ENCODE measurements at places on chromosomes 5 and 9. TPM values are rescaled to one million over a fixed set of nuclear protein-coding genes. Genes with fewer than 3 reads are reported as not detected.

- H3K27ac ChIP-seq, result no peak overlapping the region
- H3K4me3 ChIP-seq, result no peak overlapping the region
Measured at GRCh38 chr5:174348311-174348981, 302.9 kb downstream of the NSG2 start.

GRCh38 chr5:78552729-78553342, 95.7 kb downstream of the LHFPL2 start:
- H3K27ac ChIP-seq, result no peak overlapping the region
- peaks cover 40% of the 10 kb centered on the region for H3K4me1 ChIP-seq
- H3K36me3 ChIP-seq, result no peaks in the 10 kb centered on the region

- no peak for DNase-seq
- no peak overlapping the region for H3K27ac ChIP-seq
- no peaks in the 10 kb centered on the region for H3K27me3 ChIP-seq
- H3K4me1 ChIP-seq, result no peaks in the 10 kb centered on the region
- no peak overlapping the region for H3K4me3 ChIP-seq
Measured at GRCh38 chr9:126114409-126114760, 212.2 kb upstream of the MVB12B start.

DNA sequence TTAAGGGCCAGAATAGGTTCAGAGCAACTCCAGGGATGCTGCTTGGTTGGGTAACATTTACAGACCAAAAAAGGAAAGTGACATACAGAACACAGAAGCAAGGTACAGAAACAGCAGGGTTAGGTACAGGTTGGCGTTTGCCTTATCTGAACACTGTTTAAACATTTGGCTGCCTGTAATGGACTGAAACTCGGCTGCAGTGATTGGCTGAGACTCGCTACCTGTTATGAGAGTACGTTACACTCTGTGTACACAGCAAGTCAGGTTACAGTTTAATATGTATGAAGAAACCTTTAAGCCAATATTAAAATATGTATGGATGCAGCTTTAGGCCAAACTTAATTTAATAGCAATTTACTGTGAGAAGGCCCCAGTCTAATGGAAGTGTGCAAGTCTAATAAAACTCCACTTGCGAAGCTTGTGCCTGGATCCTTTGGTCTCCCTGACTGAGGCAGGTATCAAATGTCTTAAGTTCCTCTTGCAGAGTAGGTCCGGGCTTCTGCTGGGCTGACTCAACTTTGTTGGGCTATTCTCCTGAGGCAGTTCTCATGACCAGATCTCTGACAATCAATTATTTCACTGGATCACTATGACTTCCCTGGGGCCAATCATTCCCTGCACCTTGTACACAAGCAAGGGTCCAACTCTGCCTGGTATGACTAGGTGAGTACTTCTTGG, 204.9 kb downstream of the ZNF462 start:
- no peaks in the 10 kb centered on the region for H3K36me3 ChIP-seq
- DNase-seq, result no peak
- H3K27ac ChIP-seq, result no peak overlapping the region

DNA sequence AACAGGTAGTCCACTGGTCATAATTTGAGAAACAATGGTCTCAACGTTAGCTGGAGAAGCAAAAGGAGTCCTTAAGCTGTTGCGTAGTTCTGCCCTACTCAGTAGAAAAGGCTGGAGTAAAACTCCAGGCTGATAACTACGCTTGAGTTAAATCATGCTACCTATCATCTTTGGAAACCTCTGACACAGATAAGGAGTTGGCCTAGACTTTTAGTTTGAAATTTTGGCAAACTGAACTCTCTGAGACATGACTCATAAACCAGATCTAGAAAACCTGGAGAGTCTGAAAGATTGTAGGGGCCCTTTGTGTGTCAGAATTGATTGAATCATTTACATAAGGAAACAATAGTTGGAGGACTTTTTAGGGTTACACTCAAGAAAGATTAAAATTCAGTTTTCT, 26.3 kb downstream of the NMUR2 start:
- no peak overlapping the region for H3K27ac ChIP-seq
- H3K4me1 ChIP-seq, result no peaks in the 10 kb centered on the region
- no peak overlapping the region for H3K4me3 ChIP-seq
- DNase-seq, result no peak
- H3K27me3 ChIP-seq, result no peaks in the 10 kb centered on the region
- H3K36me3 ChIP-seq, result no peaks in the 10 kb centered on the region

GRCh38 chr9:118419676-118420075, 715.5 kb downstream of the TLR4 start:
- no peaks in the 10 kb centered on the region for H3K27me3 ChIP-seq
- DNase-seq, result no peak
- H3K4me3 ChIP-seq, result no peak overlapping the region

DNA sequence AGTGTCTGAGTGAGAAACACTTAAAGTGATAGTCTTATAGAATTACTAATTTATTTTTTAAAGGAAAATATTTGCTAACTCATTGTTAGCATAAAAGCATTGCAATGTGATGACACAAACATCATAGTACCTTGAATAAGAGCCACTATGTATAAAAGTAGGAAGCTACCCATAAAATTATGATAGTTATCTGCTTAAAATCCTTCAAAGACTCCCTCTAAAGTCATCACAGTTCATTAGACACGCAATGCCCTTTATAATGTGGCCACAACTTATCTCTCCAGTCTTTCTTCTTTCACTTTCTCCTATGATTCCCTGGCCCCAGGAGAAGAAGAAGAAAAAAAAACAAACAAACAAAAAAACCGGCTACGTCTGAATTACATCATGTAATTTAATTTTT, 1144.0 kb upstream of the NUDT12 start:
- no peak overlapping the region for H3K27ac ChIP-seq
- H3K4me3 ChIP-seq, result no peak overlapping the region
- no peaks in the 10 kb centered on the region for H3K4me1 ChIP-seq
- no peaks in the 10 kb centered on the region for H3K36me3 ChIP-seq

DNA sequence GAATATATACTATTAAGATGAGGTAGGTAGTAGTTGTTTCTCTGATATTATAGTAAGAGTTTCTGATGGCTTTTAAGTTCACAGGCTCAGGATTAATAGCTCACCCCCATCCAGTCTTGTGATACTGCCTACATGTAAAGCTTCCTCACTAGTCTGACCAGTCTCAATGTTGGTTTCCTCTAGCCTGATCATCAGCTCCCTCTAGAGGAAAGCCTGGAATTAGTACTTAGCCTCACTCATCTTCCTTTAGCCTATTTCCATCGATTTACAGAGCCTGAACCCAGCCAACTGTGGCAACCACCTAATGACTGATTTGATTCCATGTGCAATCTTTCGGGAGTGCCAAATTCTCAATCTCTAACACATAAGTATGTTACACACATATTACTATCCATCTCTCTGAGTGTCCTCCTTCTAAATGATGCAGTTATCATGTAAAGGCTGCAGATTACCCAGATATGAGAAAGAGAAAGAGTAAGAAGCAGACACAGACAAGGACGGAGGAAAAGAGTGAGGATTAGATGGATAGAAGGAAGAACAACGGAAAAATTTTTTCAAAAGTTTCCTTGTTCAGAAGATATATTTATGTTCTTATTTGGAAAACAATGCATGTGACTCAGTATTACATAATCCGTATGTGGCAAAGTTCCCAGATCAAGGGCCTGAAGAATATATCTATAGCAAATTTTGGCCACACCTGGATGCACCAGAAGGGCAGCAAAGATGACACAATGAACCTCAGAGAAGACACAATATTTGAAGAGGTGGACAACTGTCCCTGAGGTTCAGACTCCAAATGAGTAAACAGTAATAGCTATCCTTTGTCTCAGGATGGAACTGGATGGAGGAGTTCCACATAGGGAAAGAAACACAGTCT, 333.7 kb downstream of the ELAVL2 start:
- no peak overlapping the region for H3K27ac ChIP-seq
- no peaks in the 10 kb centered on the region for H3K27me3 ChIP-seq
- H3K4me1 ChIP-seq, result no peaks in the 10 kb centered on the region
- no peak for DNase-seq
- no peaks in the 10 kb centered on the region for H3K36me3 ChIP-seq

GRCh38 chr5:98076501-98076900, 697.0 kb upstream of the RGMB start:
- no peak overlapping the region for H3K27ac ChIP-seq
- no peaks in the 10 kb centered on the region for H3K36me3 ChIP-seq
- H3K4me3 ChIP-seq, result no peak overlapping the region
- DNase-seq, result no peak

Gene POLR1E
- total RNA-seq, result 22.7 TPM

Gene SLC34A1
- total RNA-seq, result not detected

Measured in esophagus muscularis mucosa (tissue), 4 donors.